ENCODE measurements at places on chromosomes 3 and 15.

DNA sequence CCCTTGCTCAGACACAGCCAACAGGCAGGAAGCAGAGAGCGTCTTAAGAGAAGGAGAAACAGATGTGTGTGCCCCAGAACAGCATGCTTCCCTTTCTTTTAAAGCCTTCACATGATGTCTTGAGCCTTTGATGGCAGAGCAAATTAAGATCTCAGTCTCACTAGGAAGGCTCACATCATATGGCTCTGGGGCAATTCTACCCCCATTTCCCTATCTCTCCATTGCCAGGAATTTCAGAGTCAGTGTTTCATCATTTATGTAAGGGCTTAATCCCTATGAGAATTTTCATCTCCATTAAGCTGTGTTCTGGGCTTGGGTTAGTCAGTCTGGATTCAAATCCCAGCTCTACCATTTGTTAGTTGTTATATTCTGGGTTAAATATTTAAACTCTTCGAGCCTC is 41.4 kb upstream of the GLCE start:
- no peak for DNase-seq

DNA sequence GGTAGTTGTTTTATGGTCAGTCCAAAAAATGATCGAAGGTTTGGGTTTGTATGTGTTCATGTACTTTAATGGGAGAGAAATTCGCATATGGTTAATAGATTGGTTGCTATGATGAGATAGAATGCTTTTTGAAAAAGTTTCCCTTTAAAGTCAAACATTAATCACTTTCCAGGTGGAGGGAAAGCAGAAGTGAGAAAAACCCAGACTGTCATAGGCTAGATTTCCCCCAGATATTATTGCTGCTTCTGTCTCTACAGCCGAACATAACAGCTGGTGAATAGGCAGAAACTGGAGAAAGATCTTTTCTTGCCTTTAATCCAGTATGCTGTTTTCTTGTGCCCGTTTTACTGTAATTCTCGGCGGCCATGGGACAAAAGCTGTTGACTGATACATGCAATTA is 287.6 kb downstream of the SOX2 start:
- DNase-seq, result no peak

- peak; percentile 40 for DNase-seq
These were observed 15.0 kb downstream of the TIGIT start for GRCh38 chr3:114308830-114309229.

GRCh38 chr3:15307580-15307979 is 24.8 kb downstream of the SH3BP5 start:
- no peak for DNase-seq

GRCh38 chr3:194312743-194313281 is 38.3 kb downstream of the CPN2 start:
- DNase-seq, result no peak

- no peak for DNase-seq
These were observed 92.3 kb downstream of the FRMD5 start for GRCh38 chr15:44102675-44103254.

DNA sequence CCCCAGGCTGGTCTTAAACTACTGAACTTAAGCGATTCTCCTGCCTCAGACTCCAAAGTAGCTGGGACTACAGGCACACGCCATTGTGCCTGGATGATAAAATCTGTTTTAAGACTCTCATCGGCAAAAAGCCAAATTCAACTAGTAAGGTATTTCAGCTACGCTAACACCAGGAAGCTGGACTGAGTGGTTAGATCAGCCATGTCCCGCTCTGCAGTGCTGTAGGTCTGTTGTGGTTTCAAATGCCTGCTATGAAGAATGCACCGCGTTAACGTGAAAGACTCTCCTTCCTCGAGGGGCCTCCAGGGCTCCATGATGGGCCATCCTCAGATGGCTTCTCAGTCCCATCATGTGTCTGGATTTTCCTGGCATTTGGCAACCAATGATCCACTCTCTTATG is 70.2 kb downstream of the PCOLCE2 start:
- no peak for DNase-seq

All from CD8-positive, alpha-beta memory T cell (primary cell).